NCI-H526 (cell line): ENCODE measurements at places on chromosomes 6 and 20.

GRCh38 chr6:71287038-71287437 is 1.6 kb upstream of the OGFRL1 start:
- no peak for DNase-seq

GRCh38 chr6:148251891-148252290 is 90.7 kb upstream of the SASH1 start:
- no peak for DNase-seq

DNA sequence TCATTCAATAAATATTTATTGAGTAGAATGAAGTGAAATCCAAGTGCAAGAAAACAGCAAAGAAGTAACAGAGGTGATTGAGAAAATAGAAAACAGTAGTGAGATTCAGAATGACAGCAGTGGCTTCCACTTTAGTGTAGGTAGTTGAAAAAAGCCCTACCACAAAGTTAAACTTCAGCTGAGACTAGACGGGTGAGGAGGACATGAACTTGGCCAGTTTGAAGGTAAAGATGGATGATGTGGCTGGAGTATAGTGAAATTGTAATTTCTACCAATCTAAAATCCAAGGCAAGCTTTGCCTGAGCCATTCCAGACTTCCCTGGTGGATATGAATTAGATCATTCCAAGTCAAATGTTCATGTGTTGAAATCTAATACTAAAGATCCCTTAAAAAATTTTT is 32.6 kb upstream of the AHI1 start:
- no peak for DNase-seq

- no peak for DNase-seq
These were observed 36.6 kb downstream of the MTRES1 start for GRCh38 chr6:107064579-107065065.

GRCh38 chr20:60261333-60261732 is 303.1 kb downstream of the CDH26 start:
- no peak for DNase-seq

GRCh38 chr6:25628471-25629197 is 23.4 kb upstream of the SCGN start:
- no peak for DNase-seq

GRCh38 chr20:8082989-8083388 is 49.1 kb upstream of the PLCB1 start:
- DNase-seq, result peak; percentile 89

GRCh38 chr6:125749865-125750691 is 646 bp downstream of the HEY2 start:
- peak; percentile 22 for DNase-seq
